ENCODE measurements at places on chromosomes 1 and 21.

- DNase-seq: no peak
These were observed 29.3 kb downstream of the AK2 start for GRCh38 chr1:33007190-33008050.

- no peak for DNase-seq
These were observed 187.9 kb downstream of the LRRC7 start for GRCh38 chr1:69755647-69756046.

GRCh38 chr1:22874785-22875184 is 97.9 kb downstream of the LACTBL1 start:
- DNase-seq: no peak

- DNase-seq: no peak
These were observed 618 bp downstream of the CLCC1 start for GRCh38 chr1:108962681-108963051.

DNA sequence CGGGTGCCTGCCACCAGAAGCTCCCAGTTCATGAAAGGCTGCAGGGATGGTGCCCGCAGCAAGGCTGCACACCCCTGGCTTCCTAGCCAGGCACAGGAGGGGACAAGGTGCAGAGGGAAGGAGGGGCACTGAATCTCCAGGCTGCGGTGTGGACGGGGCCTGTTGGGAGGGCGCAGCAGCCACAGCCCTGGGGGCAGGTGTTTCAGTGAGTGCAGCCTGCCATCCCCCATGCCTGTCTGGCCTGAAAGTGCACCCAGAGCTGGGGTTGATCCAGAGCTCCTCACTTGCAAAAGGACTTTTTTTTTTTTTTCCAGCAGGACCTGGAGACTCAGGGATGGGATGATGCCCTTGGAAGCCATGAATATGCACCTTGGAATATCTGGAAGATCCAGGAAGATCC is 153.7 kb upstream of the C1orf174 start:
- DNase-seq: no peak

DNA sequence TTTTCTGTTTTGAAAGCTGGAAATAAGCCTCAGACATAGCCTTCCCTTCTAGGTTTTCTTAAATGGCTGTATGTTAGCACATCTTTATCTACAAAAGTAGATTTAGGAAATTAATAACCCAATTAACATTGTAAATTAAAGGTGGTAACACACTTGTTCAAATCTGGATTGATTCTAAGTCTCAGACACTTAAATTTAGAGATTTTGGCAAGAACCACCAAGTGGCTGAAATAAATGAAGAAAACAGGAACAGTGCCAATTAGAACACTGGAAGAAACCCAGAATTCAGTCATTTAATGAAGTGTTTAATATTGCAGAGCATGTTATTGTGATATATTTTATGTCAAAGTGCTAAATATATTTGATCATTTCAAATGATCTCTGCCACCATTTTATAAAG is 628.2 kb downstream of the USP25 start:
- no peak for DNase-seq

- DNase-seq: no peak
These were observed 36.1 kb downstream of the DEGS1 start for GRCh38 chr1:224219011-224219611.

- DNase-seq: no peak
These were observed 180.2 kb downstream of the KIF26B start for GRCh38 chr1:245334827-245335490.

- DNase-seq: no peak
These were observed 15.7 kb downstream of the FOXJ3 start for GRCh38 chr1:42319128-42319851.

GRCh38 chr1:149934356-149934755 is 2.3 kb downstream of the MTMR11 start:
- no peak for DNase-seq

DNA sequence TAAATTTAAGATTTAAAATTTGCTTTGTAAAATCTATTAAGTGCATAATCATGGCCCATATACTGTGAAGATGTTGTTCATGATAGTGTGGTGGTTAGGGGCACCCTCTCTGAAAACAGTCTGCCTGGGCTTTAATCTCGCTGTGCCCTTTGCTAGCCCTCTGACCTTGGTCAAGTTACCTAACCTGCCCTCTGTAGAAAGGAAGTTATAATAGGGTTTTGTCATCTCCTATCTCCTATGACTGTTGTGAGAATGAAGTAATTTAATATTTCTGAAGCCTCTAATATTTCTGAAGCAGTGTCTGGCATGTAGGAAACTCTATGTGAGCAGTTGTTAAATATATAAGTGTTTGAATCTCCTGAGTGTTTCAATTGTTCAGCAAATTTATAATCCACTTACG is 116.6 kb upstream of the IVNS1ABP start:
- DNase-seq: no peak

- no peak for DNase-seq
These were observed 110.4 kb downstream of the PPIAL4G start for GRCh38 chr1:148372731-148373130.

GRCh38 chr21:30468900-30469714 is 11.1 kb downstream of the KRTAP19-1 start:
- DNase-seq: no peak

- no peak for DNase-seq
These were observed 1638.3 kb downstream of the MRPL39 start for GRCh38 chr21:23968722-23969647.

- no peak for DNase-seq
These were observed 104.6 kb downstream of the PLXNA2 start for GRCh38 chr1:208139434-208140045.

DNA sequence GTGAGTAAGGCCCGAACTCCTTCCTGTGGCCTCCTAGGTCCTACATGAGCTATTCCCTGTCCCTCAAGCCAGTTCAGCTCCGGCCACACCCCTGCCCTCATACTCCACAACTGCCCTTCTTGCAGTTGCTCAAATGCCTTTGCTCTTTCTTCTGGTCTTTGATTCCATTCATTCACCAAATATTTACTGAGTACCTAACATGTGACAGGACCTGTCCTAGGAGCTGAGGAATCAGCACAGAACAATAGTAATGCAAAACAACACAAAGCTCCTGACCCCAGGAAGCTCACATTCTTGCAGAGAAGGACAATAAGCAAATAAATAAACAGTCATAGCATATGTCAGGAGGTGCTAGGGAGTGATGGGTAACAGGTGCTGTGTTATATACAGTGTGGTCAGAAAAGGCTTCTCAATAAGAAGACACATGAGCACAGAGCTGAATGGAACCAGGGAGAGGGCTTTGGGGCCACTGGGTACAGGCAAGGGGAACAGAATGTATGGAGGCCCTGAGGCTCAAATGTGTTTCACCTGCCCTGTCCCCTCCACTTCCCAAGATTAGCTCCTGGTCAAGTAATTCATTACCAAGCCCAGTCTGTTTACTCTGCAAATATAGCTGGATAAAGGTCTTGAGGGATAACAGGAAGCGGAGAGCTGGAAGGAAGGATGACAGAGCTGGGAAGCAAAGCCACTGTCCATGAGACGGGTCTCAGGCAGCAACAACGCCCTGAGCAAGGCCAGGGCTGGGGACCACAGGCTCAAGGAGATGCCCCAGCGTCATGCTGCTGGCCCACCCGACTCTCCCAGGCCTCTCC is 145.1 kb downstream of the CSMD2 start:
- DNase-seq: no peak

DNA sequence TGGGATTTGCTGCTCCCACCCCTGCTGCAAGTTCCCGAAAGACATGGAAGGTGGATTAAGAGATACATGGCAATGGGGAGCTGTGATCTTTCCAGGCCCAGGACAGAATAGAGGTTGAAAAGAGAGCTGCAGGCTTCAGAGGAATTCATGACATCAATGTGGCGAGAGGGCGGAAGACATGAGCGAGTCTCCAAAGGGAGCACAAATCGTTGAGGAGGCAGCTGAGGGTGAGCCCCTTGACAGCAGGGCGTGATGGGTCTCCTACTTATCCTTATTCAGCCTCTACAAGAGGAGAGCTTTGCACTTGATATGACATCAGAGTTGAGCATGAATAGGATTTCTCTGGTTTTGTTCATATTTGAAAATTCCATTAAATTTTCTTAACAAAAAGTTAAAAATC is 45.5 kb upstream of the TACSTD2 start:
- no peak for DNase-seq

DNA sequence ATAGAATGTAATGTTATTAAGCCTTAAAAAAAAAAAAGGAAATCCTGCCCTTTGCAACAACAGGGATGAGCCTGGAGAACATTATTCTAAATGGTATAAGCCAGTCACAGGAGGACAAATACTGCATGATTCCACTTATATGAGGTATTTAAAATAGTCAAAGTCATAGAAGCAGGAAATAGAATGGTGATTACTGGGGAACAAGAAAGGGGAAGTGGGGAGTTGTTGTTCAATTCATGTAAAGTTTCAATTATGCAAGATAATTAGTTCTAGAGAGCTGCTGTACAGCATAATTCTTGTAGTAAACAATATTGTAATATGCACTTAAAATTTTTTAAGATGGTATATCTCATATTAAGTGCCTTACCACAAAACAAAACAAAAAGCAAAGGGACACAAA is 13.2 kb downstream of the FCER1A start:
- no peak for DNase-seq

- no peak for DNase-seq
These were observed 372.1 kb upstream of the RUNX1 start for GRCh38 chr21:35421221-35421620.

DNA sequence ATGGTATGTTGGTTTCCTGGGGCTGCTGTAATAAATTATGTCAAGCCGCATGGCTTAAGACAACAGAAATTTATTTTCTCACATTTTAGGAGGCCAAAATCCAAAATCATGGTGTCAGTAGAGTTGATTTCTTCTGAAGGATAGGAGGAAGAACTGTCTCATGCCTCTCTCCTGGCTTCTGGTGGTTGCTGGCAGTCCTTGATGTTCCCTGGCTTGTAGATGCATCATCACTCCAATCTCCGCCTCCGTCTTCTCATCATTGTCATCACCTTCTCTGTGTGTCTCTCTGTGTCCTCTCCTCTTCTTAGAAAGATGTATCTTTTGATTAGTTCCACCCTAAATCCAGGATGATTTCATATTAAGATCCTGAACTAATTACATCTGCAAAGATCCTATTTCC is 124.7 kb upstream of the CTTNBP2NL start:
- no peak for DNase-seq

DNA sequence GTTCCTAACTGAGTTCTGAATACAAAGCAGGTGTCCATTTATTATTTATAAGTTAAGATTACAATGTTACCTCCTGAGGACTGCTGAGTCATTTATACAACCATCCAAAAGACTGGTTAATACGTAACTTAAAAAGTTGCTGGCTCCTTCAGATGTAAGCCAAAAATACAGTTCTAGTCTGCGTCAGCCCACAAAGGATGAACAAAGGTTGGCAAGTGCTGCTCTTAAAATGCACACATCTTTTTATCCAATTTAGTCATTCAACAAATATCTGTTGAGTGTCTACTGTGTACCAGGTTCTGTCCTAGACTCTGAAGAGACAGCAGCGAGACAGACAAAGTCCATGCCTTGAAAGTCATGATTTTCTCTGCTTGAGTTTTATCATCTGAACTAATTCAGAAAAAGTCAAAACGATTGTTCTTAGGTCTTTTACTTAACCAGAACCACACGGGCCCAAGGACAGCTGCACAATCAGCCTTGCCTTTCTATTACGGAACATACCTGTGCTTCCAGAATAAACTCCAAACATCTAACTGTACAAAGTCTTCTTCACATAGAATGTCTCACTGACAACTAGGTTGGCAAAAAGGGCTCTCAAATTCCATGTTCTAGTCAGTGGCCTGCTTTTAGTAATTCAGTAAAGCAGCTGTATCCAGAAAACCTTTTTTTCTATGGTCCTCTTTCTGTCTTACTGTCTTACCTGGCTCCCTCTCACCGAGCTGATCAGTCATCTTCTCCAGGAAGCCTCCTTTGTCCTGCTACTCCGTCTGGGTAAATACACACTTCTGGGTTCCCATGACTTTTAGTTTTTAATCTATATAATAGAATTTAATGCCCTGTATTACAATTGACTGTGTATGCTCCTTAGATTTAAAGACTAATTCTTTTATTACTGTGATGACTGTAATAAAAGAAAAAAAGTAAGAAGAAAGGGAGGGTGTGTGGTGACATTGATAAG is 15.5 kb upstream of the CNN3 start:
- no peak for DNase-seq

GRCh38 chr1:169196161-169196560 is 89.7 kb downstream of the ATP1B1 start:
- DNase-seq: no peak

DNA sequence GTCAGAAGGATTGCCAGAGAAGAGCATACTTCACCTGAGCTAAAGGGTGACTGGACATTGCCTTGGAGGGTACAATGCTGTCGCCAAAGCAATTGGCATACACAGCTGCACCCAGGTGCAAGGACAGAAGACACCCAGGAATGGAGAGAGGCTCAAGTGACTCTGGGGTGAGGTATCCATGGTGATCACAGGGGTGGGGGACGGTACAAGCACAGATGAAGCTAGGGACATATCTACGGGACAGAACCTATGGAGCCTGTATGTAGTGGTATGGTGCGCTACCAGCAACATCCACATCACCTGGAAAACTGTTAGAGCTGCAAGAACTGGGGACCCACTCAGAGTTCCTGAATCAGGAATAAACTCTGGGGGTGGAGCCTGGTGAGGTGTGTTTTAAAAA is 286.1 kb downstream of the PCP4 start:
- DNase-seq: no peak

- DNase-seq: no peak
These were observed 94.0 kb downstream of the LACTBL1 start for GRCh38 chr1:22878626-22879025.

DNA sequence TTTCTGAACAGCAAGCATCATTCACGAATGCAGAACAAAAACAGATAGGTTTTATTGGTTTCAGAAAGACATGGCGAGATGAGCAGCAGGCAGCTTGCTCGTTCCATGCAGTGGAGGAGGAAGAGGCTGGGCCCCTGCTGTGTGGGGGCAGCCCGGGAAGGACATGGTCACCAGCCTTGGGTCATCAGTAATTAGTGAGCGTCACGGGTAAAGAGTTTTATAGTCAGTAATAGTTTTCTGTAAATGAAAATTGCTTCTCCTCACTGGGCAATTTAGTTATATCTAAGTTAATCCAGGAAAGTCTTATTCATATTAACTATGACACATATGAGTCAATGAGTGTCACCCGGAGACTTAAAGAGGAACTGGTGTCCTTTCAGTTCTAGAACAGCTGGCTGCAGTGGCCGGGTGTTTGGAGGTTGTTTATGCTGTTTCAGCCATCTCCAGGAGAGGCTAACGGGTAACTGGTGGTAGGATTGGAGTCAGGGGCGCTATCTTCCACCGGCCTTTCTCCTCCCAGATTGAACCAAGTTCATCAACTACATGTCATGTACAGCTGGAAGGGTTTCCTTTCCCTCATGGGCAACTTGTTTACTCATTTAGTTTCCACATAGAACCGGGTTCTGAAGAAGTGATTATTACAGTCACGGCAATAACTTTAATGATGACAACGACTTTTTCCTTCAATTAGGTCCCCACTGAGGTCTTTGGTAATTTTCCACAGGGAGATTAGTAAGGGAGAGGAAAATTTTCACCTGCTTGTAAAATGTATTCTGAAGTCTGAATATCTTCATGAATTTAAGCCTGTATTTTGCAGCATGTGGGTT is 34.6 kb upstream of the SLC45A1 start:
- DNase-seq: no peak

- DNase-seq: no peak
These were observed 2.9 kb downstream of the KIF1B start for GRCh38 chr1:10213186-10213705.

All from D721Med (cell line).